A673 (cell line): ENCODE measurements at places on chromosomes 6 and 20.

DNA sequence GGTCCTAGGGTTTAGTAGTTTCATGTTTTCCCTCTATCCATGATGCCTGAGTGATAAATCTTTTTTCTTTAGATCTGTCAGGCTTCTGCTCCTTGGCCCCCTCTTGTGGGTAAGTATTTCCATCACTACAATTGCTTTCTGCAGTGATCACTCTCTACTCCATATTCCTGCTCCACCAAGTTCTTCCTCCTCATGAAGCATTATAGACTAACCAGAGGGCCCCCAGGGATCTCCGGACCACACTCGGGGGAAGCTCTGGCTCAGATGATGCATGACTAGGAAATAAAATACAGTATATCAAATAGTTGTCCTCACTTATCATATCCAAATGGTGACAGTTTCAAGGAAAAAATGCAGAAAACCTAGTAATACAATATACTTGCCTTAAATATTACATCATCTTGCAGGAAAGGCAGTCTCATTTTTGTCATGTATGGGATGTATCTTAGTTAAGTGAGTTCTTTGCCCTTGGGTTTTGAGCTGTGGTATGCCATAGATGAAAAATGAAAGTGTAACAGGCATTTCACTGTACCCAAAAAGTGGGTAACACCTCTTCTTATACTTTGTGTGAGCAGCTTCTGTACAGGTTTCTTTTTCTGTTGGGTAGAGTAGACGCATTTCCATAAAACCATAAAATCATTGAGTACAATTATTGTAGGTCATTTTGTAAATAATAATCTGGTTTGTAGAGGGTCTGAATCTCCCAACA, 200.9 kb upstream of the EYA4 start:
- DNase-seq: peak; percentile 45

GRCh38 chr6:15352220-15352619, 106.4 kb downstream of the JARID2 start:
- no peak for DNase-seq

DNA sequence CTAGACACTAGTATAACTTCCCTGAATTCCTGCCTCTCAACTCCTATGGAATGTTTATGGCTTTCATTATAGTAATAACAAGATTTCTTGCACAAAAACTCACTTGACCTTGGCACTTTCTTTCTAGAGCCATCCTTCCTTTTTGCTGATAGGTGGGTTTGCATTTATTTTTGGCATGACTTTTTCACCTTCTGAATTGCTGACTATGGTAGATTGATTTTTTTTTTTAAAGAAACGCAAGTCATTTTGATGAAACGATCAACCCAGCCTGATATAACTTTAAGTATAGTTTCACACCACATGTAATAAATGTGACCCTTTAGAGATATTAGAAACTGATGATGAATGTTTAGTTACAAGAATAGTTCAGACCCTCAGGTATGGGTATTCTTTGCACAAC, 61.8 kb downstream of the BMP6 start:
- no peak for DNase-seq

GRCh38 chr20:41334443-41335421, 5.9 kb upstream of the LPIN3 start:
- no peak for DNase-seq

- no peak for DNase-seq
Measured at GRCh38 chr20:24962182-24962492, 13.1 kb downstream of the CST7 start.

GRCh38 chr6:81822568-81822967, 70.1 kb upstream of the TENT5A start:
- no peak for DNase-seq

DNA sequence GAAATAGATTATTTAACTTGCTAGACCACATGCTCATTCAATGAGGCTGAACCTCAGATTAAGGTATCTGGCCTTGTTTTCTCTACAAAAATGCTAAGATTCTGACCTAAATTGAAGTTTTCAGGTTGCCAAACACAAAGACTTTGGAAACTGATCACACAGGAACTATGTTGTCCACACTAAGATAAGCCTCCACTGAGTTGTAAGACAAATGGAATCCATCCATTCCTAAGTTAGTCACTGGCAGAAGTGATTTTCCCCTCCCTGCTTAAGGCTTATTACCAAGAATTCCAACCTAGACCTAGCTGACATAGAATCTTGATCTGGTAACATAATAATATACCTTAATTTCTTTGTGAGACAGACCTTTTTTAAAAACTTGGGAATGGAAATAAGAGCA, 608.1 kb downstream of the TENT5A start:
- no peak for DNase-seq
